Caco-2 (cell line): ENCODE measurements at places on chromosomes 13 and 19.
A peak's percentile ranks its signal among the peaks of the same experiment; 100 is the strongest.

DNA sequence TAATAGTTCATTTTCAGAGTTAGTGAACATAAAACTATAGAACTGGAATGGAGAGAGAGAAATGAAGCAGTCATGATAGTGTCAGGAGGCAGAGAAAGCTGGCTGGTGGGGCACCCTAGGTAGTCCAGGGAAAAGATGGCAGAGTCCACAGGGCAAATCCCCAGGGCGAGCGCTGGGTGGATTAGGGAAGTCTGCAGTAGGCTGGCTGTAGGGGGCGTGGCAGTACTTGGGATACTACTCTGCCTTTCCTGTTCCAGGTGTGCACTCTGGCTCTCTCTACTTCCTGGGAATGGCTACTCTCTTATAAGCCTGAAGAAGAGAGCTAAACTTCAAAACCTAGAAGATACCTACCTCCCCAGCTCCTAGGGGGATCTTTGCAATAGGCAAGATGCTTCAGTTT is 232.9 kb upstream of the SLC10A2 start:
- DNase-seq, result peak; percentile 51

GRCh38 chr13:96768524-96768923 is 225.8 kb downstream of the OXGR1 start:
- DNase-seq, result no peak

- DNase-seq, result no peak
Measured at GRCh38 chr19:51664997-51665396, 18.4 kb upstream of the SIGLEC14 start.

DNA sequence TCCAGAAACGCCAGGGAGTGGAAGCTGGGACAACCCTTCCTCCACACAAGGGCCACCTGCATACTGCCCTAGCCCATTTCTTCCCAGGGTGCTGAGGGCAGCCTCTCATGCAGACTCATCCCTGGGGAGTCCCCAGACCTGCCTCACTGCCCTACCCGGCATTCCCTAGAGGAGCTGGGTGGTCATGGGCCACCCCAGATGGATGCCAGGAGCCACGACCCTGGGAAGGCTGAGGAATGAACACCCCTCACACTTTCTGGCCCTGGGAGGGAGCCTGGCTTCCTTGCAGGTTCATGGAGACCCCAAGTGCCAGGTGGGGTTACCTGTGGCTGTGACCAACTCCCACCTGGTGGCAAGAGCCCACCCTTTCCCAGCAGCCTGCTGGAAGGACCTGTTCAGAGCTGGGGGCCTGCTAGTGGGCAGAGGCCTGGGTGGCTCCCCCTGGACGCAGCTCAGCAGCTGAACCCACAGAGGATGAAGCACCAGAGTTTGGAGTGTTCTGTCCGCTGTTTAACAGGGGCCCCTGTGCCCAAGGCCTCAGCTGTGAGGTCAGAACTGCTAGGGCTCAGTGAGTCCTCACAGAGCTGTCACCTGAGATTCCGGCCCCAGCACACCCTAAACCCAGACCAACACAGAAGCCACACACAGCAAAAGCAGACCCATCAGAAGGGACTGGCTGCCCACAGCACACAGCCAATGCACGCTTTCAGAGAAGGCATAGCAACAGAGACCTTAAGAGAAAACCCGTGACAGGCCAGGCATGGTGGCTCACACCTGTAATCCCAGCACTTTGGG is 6.6 kb downstream of the ACP4 start:
- no peak for DNase-seq

DNA sequence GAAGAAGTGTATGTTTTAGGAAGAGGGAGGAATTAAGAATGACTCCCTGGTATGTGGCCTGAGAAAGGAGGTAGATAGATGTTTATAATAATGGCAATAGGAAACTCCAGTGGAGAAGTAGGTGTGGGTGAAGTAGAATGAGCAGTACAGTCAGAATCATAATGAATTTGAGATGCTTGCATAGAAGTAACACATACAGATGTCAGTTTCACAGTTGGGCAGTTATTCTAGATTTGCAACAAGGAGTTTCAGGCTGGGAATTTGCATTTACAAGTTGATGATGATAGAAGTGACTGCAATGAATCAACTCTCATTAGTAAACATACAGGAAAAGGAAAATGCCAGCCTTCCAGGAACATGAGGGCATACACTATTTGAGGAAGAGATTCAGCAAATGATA is 149.0 kb downstream of the SLITRK1 start:
- DNase-seq, result no peak

GRCh38 chr13:111502957-111503356 is 182.5 kb downstream of the TEX29 start:
- no peak for DNase-seq

DNA sequence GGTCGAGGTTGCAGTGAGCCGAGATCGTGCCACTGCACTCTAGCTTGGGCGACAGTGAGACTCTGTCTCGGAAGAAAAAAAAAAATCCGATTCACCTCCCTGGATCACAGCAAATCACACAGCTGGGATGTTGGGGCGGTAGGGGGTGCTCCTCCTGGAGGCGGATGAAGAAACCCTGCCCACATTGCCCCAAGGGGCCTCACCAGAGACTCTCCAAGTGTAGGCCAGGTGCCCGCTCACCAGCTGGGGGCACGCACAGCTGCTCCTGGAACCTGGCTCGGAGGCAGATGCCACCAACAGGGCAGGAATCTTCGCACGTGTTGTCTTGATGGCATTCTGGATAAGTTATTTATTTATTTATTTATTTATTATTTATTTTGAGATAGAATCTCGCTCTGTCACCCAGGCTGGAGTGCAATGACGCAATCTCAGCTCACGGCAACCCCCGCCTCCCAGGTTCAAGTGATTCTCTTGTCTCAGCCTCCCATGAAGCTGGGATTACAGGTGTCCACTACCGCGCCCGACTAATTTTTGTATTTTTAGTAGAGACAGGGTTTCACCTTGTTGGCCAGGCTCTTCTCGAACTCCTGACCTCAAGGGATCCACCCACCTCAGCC is 3.1 kb downstream of the UQCR11 start:
- DNase-seq, result no peak

- DNase-seq, result no peak
Measured at GRCh38 chr13:60032851-60033250, 130.9 kb downstream of the DIAPH3 start.

- DNase-seq, result no peak
Measured at GRCh38 chr19:18665771-18666202, 17.7 kb upstream of the CRTC1 start.

- no peak for DNase-seq
Measured at GRCh38 chr19:16360738-16361137, 36.1 kb downstream of the KLF2 start.

GRCh38 chr13:99540530-99540929 is 39.3 kb downstream of the TM9SF2 start:
- DNase-seq, result no peak

DNA sequence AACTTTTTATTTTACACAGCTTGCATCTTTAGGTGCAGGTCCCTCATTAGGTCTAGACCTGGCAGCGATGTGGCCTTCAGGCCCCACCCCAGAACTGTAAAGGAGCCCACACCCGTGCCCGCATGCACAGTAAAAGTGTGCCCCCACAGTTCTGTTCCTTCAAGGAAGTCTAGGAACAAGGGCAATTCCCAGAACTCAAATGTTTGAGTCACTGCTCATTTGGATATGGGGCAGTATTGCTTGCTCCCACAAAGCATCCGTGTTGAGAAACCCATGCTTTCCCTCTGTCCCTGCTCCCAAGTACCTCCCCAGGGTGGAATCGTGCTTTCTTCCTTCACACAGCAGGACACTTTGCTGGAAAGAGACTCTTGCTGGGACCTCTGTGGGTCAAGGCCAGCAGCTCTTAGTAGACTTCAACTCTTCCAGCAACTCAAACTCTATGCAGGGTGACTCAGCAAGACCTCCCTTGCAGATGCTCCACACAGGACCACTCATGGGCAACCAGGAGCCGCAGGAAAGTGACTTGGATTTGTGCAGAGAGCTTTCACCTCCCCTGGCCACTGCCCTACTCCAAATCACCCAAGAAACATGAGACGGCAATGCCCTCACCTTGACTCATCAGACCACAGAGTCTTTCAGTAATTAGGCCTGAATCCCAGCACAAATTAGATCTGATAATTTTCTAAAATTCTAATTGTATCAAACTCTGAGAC is 12.3 kb downstream of the SLC7A1 start:
- DNase-seq, result no peak

- no peak for DNase-seq
Measured at GRCh38 chr13:77831866-77832265, 86.8 kb downstream of the EDNRB start.

- DNase-seq, result no peak
Measured at GRCh38 chr19:41307090-41307875, 2.7 kb upstream of the CCDC97 start.

GRCh38 chr19:10888421-10888866 is 17.1 kb downstream of the CARM1 start:
- DNase-seq, result no peak

GRCh38 chr13:93956426-93956825 is 523.1 kb downstream of the DCT start:
- DNase-seq, result no peak

- no peak for DNase-seq
Measured at GRCh38 chr13:19982447-19983043, 24.0 kb downstream of the ZMYM2 start.

GRCh38 chr19:5694956-5695648 is 5.0 kb downstream of the RPL36 start:
- no peak for DNase-seq

DNA sequence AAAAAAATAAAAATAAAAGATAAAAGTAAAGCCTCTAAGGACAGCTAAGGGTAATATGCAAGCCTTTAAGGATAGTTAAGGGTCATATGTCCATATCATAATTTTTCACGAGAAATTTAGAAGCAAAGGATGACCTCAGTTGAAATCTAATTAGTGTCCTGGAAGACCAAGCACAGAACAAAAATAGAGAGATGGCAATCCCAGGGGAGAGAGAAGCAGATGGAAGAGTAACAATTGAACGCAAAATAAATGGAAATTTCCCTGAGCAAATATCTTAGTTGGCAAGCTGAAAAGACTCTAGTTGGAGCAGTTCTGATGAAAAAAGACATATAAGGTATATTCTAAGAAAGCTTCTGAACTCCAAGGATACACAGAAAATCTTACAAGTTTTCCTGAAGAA is 275.4 kb downstream of the NALCN start:
- DNase-seq, result no peak

DNA sequence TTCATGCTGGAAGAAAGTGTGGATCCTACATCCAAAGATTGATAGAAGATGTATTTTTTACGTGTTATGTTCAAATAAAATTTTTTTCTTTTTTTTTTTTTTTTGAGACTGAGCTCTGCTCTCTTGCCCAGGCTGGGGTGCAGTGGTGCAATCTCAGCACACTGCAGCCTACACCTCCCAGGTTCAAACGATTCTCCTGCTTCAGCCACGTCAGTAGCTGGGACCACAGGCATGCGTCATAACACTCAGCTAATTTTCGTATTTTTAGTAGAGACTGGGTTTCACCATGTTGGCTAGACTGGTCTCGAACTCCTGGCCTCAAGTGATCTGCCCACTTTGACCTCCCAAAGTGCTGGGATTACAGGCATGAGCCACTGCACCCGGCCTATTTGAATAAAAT is 65.7 kb downstream of the KLF12 start:
- no peak for DNase-seq

- DNase-seq, result no peak
Measured at GRCh38 chr13:113729187-113730019, 29.6 kb upstream of the TMEM255B start.

GRCh38 chr13:84741253-84741652 is 859.0 kb upstream of the SLITRK1 start:
- DNase-seq, result no peak

GRCh38 chr19:976476-976875 is 7.7 kb upstream of the WDR18 start:
- DNase-seq, result no peak

DNA sequence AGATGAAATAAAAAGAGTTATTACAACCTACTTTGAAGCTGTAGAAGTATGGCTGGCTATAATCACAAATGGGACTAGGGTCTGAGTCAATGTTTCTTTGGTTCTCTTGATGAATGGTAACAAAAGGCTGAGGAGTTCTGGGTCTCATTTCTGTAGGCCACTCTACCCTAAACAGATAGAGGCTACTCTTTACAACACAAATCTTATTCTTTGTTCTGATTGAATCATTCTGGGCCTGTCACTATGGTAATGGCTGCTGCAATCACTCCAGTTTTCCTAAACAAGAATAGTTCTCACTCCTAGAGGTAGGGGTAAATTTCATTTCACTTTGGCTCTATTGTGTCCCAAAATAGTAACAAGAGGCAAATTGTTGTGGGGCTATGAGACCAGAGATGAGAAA is 1714.3 kb upstream of the PCDH20 start:
- DNase-seq, result no peak

- peak; percentile 87 for DNase-seq
Measured at GRCh38 chr19:33064792-33065550, at the start of gene RHPN2. RHPN2 (minus strand) TSS chr19:33064888; CDS start chr19:33064852, 36 bp downstream.

DNA sequence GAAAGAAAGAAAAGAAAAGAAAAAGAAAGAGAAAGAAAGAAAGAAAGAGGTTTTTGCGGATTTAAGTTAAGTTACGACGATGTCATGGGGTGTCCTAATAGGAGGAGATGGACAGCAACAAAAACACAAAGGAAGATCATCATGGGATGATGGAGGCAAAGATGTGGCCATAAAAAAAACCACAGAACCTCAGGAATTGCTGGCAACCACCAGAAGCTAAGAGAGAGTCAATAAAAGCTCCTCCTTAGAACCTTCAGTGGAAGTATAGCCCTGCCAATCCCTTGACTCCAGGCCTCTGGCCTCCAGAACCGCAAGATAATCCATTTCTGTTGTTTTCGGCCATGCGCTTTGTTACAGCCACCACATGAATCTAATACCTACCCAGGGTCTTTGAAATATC is 11.5 kb downstream of the PLEKHA4 start:
- no peak for DNase-seq

- no peak for DNase-seq
Measured at GRCh38 chr19:23346696-23347095, 48.6 kb downstream of the ZNF91 start.
